CD8-positive, alpha-beta memory T cell (primary cell): ENCODE measurements at places on chromosomes 13 and 19.

DNA sequence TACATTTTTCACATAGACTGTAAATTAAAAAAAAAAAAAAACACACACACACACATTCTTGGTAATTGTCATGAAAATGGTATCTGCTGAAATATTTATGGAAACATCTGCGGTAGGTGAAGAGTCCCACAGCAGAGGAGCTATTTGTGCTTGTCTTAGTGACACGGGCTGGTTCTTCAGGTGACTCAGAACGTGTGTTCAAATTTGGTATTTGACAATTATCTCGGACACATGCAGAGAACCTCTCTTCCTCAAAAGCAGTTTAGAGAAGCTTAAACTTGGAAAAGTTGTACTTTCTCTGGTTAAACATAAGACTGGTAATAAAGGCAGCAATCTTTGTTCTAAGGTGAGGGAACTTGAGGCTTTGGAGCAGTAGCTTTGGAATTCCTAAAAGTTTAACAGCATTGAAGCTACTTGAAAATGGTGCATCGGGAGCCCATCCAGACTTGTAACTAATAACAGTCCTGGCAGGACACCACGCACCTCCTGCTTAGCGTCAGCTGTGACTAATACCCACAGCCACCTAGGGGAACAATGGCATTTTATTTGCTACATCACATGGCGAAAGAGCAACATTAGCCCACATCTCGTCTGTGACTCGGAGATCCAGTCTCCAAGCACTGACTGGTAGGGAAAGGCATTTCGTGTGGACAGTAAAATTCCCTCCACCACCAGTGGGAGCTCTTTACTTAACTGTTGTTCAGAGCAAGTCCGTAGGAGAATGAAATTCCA, 1505.1 kb upstream of the SLC10A2 start:
- no peak for DNase-seq

GRCh38 chr13:114007566-114007965, 33.7 kb upstream of the C13orf46 start:
- no peak for DNase-seq

DNA sequence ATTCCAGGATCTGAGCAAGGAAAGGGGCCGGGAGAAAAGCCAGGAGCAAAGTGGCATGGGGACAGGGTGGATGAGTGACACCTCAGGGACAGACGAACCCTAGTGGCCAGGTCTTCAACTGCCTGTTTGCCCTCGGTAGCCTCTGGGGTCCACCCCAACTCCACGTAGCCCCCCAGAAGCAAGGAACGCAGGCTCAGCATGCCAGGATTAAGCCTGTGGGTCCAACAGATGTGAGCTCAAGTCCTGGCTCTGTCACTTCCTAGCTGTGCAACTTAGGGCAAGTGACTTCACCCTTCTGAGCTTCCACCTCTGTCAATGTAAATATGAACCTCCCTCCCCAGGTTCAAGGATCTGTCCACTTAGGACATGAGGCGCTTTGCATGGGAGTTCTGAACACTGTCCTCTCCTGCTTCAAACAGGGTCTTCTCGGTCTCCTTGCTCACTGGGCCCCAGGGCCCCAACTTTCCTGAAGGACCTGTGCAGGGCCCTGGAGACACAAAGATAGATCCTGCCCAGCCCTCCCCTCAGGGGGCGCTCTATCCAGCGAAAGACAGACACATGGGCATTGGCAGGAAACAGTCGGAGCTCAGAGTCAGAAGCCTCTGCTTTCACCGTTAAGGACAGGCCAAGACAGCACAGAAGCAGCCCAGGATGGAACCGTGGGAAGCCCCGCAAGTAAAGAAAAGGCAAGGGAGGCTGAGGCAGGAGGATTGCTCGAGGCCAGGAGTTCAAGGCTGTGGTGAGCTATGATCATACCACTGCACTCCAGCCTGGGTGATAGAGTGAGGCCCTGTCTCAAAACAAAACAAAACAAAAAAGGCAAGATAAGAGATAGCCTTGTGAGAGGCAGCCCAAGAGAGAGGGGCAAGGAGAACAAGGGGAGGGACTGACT, 13.2 kb downstream of the SYDE1 start:
- DNase-seq: no peak

- no peak for DNase-seq
Observed at GRCh38 chr19:45591004-45591637, 6.5 kb upstream of the OPA3 start.

- DNase-seq: no peak
Observed at GRCh38 chr19:41935760-41936415, 7.6 kb upstream of the ERFL start.

DNA sequence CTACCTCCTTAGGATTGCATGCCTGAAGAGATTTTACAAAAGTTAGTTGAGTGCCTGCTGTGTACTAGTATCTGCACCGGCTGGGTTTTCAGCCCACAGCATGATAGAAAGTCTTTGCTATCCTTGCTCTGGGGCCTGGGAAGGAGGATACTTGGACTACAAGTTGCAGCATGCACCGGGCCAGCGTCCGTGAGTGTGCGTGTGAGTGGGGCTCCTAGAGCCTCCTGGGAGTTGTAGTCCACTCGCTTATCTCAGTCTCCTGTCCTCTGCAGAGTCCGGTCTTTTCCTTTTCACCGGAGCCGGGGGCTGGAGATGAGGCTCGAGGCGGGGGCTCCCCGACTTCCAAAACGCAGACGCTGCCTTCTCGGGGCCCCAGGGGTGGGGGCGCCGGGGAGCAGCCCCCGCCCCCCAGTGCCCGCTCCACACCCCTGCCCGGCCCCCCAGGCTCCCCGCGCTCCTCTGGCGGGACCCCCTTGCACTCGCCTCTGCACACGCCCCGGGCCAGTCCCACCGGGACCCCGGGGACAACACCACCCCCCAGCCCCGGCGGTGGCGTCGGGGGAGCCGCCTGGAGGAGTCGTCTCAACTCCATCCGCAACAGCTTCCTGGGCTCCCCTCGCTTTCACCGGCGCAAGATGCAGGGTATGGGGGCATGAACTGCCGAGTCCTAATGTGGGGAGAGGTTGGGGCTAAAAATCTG, 20.6 kb downstream of the BRSK1 start:
- no peak for DNase-seq

DNA sequence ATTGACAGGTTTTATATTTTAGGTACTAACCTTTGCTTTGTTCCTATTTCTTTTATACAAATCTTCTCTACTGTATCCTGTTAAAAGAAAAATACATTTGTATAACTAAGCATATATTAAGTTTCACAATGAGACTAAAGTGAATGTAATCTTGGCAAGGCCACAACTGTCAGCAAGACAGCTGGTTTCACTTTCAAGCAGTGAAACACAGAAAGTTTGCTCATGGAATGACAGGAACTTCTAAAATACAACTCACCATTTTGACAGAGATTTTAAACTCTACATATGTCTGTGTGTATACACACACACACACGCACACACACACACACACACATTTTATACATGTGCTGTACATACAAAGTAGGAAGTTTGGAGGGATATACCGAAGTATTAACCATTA, 53.3 kb downstream of the PARP4 start:
- no peak for DNase-seq

DNA sequence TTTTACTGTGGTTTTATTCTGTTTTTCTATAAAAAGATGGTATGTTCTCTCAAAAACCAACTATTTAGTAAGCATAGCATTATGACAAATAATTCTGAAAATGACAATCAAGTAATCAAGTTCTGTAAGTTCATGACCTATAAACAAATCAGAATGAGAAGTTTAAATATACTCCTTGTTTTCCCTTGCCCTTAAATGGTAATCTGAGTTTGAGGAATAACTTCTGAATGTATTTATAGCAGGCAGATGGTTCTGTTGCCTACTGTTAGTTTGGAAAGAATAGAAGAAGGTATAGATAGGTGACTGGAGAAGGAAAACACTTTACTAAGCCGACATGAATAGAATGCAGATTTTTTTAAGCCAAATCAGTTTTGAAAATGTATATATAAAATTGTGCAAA, 63.9 kb downstream of the POSTN start:
- DNase-seq: no peak

DNA sequence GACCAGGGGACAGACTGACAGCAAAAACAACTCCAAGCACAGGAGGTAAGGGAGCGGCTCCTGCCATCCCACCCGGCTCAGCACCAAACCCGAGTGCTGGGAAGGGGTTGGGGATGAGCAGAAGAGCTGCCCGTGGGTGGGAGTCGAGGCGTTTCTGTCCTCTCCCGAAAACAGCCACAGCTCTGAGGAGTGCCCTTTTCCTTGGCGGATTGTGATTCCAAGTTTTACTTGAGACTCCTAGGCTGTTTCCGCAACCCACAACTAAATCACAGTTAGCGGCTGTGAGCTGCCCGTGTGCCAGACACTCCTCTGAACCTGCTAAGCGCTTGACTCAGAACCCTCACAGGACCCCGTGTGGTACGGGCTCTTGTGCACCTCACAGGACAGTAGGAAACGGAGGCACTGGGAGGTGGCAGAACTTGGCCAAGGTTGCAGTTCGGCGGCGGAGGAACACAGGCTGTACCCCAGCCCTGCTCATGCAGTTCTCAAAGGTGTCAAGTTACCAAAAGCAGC, 21.4 kb downstream of the CFAP97D2 start:
- DNase-seq: no peak

GRCh38 chr13:23506071-23506806, 64.0 kb upstream of the TNFRSF19 start:
- DNase-seq: no peak

- DNase-seq: no peak
Observed at GRCh38 chr19:3289971-3290569, 65.6 kb downstream of the CELF5 start.

DNA sequence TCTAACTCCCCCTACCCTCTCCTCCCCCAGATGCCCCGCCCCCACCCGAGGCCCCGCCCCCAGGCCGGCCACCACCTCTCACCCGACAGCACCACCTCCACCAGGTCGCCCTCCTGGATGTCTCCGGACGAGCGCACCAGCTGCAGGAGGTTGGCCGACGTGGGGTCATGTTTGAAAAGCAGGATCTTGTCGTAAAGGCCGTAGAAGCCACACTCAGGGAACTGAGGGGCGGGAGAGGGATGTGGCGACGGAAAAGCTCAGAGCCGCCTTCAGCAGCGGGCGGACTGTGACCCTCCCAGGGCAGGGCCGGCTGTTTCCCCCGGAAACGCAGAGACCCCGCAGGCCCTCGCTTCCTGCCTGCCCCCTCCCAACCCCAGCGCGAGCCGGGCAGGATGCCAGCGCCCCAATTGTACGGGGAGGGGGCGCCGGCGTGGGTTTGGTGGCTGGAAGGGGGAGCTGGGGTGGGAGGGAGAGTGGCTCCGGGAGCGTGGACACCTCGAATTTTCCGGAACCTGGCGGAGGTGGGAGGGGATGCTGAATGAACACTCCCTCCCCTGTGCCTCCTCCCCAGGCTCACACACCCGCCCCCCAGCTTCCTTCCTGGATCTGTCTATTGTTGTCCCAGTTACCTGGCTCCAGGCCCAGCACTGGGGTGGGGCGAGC, 3.0 kb downstream of the PRKD2 start:
- DNase-seq: peak; percentile 83

GRCh38 chr13:35818633-35819067, 312.5 kb downstream of the DCLK1 start:
- no peak for DNase-seq

- no peak for DNase-seq
Observed at GRCh38 chr19:49801966-49802661, 11.0 kb downstream of the FUZ start.

GRCh38 chr13:62997696-62998095, 1582.0 kb upstream of the PCDH20 start:
- no peak for DNase-seq

DNA sequence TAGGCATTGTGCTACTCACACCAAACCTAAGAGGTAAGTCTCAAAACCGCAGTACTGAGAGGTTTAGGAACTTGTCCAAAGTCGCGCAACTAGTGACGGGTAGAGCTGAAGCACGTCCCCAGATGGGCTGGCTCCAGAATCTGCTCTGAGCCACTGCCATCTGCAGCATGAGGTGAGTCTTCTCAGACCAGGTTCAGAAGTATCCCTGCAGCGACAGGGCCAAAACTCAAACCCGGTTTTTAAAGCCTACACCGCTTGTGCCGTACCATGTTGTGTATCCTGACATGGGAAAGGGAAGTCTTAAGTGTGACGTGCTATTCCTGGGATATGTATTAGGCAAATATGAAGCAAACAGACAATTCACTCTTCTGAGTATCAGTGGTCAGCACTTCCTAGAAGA, 45.1 kb downstream of the ATP7B start:
- no peak for DNase-seq

GRCh38 chr13:30865123-30866049, 40.7 kb upstream of the MEDAG start:
- DNase-seq: peak; percentile 51

- DNase-seq: no peak
Observed at GRCh38 chr13:77701305-77701704, 3.8 kb downstream of the SLAIN1 start.

DNA sequence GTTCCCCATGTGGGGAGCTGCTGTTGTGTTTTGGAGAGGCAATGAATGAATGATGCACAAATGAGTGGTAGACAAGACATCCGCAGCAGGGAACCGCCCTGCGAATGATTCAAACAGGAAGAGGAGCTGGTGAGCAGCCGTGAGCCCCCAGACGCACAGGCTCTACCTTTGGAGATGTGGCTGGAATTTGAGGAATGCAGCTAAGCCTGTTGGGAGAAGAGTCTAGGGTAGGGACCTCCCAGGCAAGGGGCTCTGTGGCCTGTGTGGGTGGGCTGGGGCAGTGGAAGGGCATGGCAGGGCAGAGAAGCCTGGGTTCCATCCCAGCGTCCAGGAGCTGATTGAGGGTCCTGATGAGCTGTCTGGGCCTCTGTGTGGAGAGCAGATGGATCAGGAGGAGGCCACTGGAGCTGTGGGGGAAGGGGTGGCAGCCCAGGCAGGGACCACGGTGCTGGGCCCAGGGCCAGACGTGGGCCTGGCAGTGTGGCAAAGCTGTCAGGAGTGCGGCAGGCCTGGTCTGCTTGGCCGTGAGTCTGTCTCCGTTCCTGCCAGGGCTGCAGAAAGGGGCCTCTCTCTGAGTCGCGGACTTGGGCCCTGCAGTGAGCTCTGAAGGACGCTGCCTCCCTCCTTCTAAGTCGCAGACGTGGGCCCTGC, 41.8 kb upstream of the DCUN1D2 start:
- no peak for DNase-seq

- DNase-seq: no peak
Observed at GRCh38 chr13:96581741-96582140, 412.5 kb downstream of the OXGR1 start.

DNA sequence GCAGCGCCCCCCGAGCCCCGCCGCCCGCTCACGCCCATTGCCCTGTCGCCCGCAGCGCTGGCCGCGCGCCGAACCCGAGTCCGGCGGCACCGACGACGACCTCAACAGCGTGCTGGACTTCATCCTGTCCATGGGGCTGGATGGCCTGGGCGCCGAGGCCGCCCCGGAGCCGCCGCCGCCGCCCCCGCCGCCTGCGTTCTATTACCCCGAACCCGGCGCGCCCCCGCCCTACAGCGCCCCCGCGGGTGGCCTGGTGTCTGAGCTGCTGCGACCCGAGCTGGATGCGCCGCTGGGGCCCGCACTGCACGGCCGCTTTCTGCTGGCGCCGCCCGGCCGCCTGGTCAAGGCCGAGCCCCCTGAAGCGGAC, 518 bp downstream of the KLF2 start:
- peak; percentile 74 for DNase-seq

DNA sequence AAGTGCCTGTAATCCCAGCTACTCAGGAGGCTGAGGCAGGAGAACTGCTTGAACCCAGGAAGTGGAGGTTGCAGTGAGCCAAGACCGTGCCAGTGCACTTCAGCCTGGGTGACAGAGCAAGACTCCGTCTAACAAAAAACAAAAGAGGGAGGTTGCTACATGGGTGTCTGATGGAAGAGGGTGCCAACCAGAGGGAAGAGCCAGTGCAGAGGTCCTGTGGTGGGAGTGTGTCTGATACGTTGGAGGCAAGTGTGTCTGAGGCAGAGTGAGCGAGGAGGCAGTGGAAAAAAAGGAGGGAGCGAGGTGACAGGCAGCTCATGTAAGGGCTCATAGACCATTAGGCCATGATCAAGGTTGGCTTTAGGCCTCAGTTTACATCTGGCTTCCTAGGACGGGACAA, 6.8 kb downstream of the PDE4A start:
- DNase-seq: no peak
